ENCODE measurements at places on chromosomes 12 and 14.

GRCh38 chr12:5254703-5255102 is 177.2 kb upstream of the NTF3 start:
- no peak for DNase-seq

GRCh38 chr12:18932715-18933114 is 194.8 kb downstream of the CAPZA3 start:
- no peak for DNase-seq

- no peak for DNase-seq
Measured at GRCh38 chr12:114302117-114302516, 103.8 kb downstream of the TBX5 start.

- DNase-seq, result no peak
Measured at GRCh38 chr14:35533357-35534207, at the start of gene INSM2. Gene INSM2 (plus strand): TSS chr14:35534164. CDS start chr14:35534253, 89 bp downstream.
